ENCODE measurements at places on chromosomes 16 and 17.

DNA sequence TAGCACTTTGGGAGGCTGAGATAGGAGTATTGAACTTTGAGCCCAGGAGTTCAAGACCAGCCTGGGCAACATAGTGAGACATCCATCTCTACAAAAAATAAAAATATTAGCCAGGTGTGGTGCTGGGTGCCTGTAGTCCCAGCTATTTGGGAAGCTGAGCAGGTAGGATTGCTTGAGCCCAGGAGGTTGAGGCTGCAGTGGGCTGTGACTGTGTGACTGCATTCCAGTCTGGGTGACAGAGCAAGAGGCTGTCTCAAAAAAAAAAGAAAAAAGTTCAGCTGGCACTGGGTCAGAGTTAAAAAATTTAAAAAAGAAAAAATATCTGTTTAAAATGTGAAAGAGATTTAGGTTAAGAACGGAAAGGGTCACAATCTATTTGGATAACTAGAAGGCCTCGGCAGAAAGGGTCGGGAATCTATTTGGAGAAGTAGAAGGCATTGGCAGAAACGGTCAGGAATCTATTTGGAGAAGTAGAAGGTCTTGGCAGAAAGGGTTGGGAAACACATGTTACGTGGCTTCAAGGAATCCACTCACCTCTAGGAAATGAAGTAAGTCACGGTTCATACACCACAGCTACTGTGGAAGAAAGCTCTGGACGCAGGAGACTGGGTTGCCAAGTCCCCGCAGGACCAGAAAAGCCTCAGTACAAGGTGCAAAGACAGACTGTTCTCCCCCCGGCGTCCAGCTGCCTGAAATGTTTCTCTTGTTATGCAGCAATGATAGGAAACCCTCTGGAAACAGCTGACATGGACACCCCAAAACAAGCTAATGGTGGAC lies 25.3 kb downstream of the LMF1 start:
- DNase-seq = no peak

- DNase-seq = no peak
Observed at GRCh38 chr16:23570992-23571632, 13.6 kb downstream of the UBFD1 start.

- no peak for DNase-seq
Observed at GRCh38 chr17:48002916-48003416, 32.1 kb downstream of the CDK5RAP3 start.

GRCh38 chr16:68274441-68274840 lies 10.1 kb downstream of the SLC7A6 start:
- DNase-seq = no peak

DNA sequence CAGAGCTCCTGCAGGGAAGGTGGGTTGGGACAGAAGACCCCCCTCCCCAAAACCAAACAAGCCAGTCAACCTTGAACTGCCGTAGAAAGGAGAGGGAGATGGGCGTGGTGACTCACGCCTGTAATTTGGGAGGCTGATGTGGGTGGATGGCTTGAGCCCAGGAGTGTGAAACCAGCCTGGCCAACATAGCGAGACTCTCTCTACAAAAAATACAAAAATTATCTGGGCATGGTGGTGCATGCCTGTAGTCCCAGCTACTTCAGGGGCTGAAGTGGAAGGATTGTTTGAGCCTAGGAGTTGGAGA lies 42.1 kb downstream of the NT5M start:
- DNase-seq = no peak

DNA sequence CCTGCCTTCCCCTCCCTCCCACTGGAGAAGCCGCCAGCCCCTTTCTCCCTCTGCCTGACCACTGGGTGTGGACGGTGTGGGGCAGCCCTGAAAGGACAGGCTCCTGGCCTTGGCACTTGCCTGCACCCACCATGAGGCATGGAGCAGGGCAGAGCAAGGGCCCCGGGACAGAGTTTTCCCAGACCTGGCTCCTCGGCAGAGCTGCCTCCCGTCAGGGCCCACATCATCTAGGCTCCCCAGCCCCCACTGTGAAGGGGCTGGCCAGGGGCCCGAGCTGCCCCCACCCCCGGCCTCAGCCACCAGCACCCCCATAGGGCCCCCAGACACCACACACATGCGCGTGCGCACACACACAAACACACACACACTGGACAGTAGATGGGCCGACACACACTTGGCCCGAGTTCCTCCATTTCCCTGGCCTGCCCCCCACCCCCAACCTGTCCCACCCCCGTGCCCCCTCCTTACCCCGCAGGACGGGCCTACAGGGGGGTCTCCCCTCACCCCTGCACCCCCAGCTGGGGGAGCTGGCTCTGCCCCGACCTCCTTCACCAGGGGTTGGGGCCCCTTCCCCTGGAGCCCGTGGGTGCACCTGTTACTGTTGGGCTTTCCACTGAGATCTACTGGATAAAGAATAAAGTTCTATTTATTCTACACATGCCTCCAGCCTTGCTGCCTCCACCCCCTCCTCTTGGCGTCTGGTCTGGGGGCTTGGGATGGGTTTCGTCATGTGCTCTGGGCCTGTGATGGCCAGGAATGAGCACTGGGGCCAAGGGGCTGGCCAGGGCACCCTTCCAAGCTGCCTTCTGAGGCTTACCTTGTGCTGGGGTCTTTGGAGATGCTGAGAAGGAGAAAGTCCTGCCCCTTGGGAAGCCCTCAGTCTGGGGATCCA lies 7.3 kb downstream of the GJD3 start:
- no peak for DNase-seq

GRCh38 chr16:13480801-13481200 lies 439.2 kb upstream of the ERCC4 start:
- DNase-seq = no peak

DNA sequence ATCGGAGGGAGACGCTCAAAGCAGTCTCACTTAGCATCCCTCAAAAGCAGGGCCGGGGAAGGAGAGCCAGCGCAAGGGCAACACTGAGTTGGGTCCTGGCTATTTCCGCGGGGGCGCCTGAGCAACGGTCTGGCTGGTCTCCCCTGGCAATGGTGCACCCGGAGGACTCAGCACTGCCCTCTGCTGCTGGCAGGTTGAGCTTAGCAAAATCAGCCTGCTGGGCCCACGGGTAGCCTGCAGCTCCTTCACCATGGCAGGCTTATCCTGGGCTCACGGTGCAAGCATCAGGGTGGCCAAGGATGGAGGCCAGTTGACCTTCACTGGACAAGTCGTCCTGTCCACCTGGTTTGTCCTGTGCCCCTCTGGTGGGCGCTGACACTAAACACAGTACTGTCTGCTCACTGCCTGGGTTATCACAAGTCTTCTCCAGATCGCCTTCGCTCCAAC lies 14.4 kb upstream of the ALDH3A1 start:
- peak; percentile 28 for DNase-seq

DNA sequence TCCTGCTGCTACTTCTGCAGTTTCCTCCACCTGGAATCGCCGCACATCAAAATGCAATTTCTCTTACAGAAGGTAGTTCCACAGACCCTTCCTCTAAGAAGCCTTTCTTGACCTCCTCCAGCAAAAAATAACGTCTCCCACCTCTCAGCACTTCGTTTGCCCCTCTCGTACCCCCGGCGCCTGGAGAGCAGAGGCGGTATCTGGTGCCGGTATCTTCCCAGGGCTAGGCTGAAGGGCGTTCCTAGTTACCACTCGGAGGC lies 482 bp downstream of the DCTPP1 start:
- DNase-seq = no peak

DNA sequence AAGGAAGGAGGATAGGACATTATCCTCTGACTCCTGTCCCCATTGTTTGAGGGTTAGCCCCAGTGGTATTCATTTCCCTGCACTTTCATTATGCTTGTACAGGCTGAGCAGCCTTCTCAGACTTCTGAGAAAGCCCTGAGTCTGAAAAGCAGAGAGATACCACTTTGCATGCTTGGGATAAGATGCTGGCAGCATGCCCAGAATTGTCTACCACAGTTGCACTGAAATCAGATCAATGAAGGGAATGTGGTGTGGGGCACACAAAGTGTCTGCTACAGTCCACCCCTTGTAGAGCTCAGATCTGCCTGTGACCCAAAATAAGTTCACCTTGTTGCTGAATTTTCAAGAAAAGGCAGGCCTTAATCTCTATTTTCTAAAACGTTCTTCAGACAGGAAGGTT lies 160.6 kb downstream of the CCT6B start:
- DNase-seq = no peak

GRCh38 chr17:55437159-55437605 lies 15.5 kb upstream of the MMD start:
- DNase-seq = no peak

GRCh38 chr17:9028202-9028987 lies 7.1 kb downstream of the NTN1 start:
- DNase-seq = no peak

- DNase-seq = no peak
Observed at GRCh38 chr17:50660887-50661345, 26.2 kb downstream of the ABCC3 start.

- no peak for DNase-seq
Observed at GRCh38 chr16:10646581-10647263, 48.0 kb downstream of the TEKT5 start.

DNA sequence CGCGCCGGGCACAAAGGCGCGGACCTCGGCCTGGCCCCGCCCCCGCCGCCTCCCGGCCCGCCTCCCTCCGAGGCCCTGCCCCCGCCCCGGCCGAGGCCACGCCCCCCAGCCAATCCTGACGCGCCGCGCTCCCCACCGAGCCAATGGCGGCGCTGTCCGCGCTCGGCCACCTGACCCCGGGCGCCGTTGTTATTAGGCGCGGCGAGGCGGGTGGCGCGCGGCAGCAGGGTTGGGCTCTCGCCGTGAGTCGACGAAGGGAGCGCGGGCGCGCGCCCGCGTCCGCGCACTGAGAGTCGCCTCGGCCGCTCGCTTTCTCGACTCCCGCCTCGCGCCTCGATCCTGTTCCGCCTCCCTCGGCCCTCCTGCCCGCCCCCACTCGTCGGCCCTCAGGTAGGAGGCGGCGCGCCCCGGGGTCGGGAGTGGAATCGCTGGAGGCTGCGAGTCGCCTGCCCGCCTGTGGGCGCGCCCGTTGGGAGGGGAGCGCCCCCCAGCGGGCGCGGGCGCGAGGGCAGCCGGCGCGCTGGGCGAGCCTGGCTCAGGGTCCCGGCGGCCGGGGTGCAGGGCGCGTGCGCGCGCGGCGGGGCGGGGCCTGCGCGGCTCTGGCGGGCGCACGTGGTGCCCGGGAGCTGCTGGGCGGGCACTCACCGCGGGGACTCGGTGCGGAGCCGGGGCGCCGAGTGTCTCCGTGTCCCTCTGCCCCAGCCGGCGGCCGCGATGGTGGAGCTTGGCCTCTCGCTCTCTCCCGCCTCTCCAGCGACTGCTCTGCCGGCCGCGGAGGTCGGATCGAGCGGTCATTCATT lies 405 bp upstream of the CBLN1 start:
- DNase-seq = peak; percentile 38

- DNase-seq = no peak
Observed at GRCh38 chr17:42200706-42201457, 6.6 kb upstream of the GHDC start.

- DNase-seq = no peak
Observed at GRCh38 chr16:53714205-53715022, 10.5 kb downstream of the FTO start.

- DNase-seq = no peak
Observed at GRCh38 chr17:9291912-9292560, 270.7 kb downstream of the NTN1 start.

DNA sequence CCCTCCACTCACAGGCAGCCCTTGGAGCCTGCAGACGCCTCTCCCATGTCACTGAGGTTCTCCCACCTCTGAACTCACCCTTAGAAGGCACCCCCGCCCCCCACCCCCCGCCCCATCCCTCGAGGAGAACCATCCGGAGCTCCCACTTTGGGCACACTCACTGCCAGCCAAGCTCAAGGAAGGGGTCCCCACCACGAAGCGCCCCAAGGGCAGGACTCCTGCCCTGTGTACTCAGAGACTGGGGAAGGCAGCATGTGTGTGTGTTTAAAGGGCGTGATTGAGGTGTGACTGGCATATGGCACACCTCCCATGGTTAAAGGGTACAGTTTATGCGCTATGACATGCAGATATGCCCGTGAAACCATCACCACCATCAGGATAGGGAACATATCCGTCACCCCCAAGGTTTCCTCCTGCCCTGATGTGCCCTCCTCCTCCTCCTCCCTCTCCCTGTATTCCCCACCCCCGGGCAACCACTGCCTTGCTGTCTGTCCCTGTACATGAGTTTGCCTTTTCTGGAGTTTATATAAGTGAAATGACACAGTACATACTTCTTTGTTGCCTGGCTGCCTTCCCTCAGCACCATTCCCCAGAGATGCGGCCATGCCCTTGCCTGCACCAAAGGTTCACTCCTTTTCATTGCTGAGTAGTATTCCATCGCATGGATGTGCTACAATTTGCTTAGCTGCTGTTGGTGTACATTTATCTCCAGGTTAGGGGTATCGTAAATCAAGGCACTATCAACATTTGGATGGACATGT lies 14.0 kb upstream of the RBFOX3 start:
- DNase-seq = no peak

DNA sequence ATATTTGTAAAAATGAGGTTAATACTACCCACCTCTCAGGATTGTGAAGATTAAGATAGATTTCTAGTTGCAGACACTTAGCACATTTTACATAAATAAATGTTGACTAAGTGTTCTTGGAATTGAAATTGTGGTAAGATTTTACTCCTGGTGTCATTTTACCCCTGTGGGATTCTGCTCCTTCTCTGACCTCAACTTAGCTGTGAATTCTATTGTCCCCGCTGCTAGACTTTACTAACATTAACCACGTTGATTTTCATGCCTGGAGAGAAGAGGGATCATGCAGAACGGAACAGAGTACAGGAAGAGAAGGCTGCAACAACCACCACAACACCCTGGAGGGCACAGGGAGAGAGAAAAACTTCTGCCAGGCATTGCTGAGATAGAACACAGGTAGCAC lies 2.1 kb upstream of the TOM1L1 start:
- DNase-seq = no peak

- peak; percentile 20 for DNase-seq
Observed at GRCh38 chr17:20073055-20073979, 64.2 kb downstream of the SPECC1 start.

- no peak for DNase-seq
Observed at GRCh38 chr17:80208050-80208449, 12.1 kb downstream of the SGSH start.

GRCh38 chr17:69444023-69444422 lies 29.5 kb downstream of the MAP2K6 start:
- no peak for DNase-seq

GRCh38 chr16:12362482-12363458 lies 386.2 kb downstream of the SNX29 start:
- DNase-seq = no peak

- no peak for DNase-seq
Observed at GRCh38 chr17:48717367-48718226, 4.7 kb downstream of the PRAC1 start.

GRCh38 chr17:72204742-72205141 lies 83.9 kb downstream of the SOX9 start:
- DNase-seq = no peak

DNA sequence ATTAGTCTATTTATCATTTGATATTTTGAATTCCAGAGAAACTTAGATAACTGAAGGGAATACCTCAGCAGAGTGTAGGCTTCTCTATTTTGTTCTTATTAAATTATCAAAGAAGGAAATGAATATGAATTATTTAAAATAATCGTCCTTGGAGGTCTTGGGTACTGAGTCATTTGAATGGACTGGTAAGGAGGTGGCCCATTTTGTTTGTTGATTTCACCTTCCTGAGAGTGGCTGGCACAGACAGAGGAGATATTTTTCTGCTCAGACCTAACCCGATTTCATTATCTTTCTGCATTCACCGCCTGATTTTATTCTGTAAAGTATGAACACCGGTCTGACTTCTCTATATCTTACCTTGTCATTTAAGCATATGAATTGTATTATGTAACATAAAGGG lies 88.0 kb downstream of the USP22 start:
- DNase-seq = no peak

GRCh38 chr17:48051283-48051682 lies 3.1 kb downstream of the NFE2L1 start:
- DNase-seq = no peak

- DNase-seq = no peak
Observed at GRCh38 chr17:63358111-63358839, 87.8 kb downstream of the CYB561 start.

GRCh38 chr16:10776280-10776679 lies 32.6 kb downstream of the NUBP1 start:
- DNase-seq = no peak
